ENCODE measurements at places on chromosomes 3 and 15.

GRCh38 chr15:84981711-84982300 lies at the start of gene PDE8A:
Gene PDE8A, plus strand, starts transcription at chr15:84981856. Its CDS starts 307 bp downstream, at chr15:84982163.
- DNase-seq = peak; percentile 53

DNA sequence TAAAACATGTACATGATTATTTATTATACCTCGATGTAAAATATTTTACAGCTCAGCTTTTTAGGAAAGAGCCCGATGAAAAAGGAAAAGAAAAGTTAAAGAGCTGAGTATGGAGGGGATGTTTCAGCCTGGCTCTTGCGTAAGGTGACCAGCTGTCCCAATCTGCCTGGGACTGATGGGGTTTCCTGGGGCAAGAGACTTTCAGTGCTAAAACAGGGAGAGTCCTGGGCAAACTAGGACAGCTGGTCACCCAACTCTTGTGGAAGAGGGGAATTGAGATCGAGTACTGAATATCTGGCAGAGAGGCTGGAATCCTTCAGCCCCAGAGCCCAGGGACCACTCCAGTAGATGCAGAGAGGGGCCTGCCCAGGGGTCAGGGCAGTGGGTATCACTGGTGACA lies 21.0 kb downstream of the DUOX2 start:
- DNase-seq = no peak

GRCh38 chr15:85531083-85531482 lies 150.7 kb downstream of the AKAP13 start:
- DNase-seq = no peak

GRCh38 chr3:95434491-95434890 lies 1371.6 kb downstream of the NSUN3 start:
- no peak for DNase-seq

GRCh38 chr3:46214751-46215352 lies 6.7 kb upstream of the CCR1 start:
- peak; percentile 43 for DNase-seq

DNA sequence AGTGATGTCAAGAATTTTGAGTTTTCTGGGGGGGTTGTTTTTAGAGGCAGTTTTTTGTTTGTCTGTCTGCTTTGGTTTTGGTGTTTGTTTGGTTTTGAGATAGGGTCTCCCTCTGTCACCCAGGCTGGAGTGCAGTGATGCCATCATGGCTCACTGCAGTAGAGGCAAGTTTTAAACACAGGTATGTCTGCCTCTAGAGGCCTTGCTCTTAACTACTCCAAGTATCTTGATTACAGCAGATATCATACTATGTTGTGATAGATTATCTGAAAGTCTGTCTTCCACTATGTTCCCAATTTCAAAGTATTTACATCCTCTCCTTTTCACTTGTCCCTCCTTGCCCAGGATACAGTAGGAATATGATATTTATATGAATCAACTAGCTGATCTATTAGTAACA lies 57.7 kb downstream of the ERC2 start:
- DNase-seq = no peak

GRCh38 chr15:81294516-81294880 lies 29.4 kb downstream of the STARD5 start:
- no peak for DNase-seq

GRCh38 chr3:53190659-53191058 lies 29.6 kb downstream of the PRKCD start:
- DNase-seq = no peak

- peak; percentile 1 for DNase-seq
Observed at GRCh38 chr3:48404440-48405342, 25.2 kb downstream of the PLXNB1 start.
